ENCODE measurements at places on chromosomes 2 and 18.

- DNase-seq = no peak
Observed at GRCh38 chr2:40440835-40441234, 11.1 kb downstream of the SLC8A1 start.

- peak; percentile 62 for DNase-seq
Observed at GRCh38 chr2:54708584-54709335, 14.7 kb upstream of the EML6 start.

GRCh38 chr2:74146929-74147726 is 584 bp downstream of the BOLA3 start:
- no peak for DNase-seq

GRCh38 chr18:62126737-62127136 is 60.1 kb downstream of the PIGN start:
- DNase-seq = no peak

GRCh38 chr2:107336526-107336925 is 450.6 kb upstream of the ST6GAL2 start:
- no peak for DNase-seq

DNA sequence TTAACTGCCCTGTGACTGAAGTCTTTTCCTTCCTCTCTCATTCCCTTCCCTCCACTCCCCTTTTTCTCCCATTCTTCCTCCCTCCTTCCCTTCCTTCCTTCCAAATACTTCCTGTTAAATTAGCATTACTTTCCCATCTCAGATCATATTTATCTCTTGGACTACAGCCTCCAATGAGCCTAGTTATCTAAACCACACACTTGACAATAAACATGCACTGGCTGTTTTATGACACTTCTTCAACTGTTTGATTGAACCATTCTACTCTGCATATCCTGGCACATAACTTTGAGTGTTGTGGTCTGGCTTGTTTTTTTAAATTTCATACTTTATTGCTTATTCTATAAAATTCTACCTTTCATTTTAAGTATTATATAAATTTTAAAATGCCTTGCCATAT is 1860.8 kb upstream of the LRRTM1 start:
- DNase-seq = no peak

GRCh38 chr2:128686881-128687555 is 368.4 kb upstream of the HS6ST1 start:
- no peak for DNase-seq

DNA sequence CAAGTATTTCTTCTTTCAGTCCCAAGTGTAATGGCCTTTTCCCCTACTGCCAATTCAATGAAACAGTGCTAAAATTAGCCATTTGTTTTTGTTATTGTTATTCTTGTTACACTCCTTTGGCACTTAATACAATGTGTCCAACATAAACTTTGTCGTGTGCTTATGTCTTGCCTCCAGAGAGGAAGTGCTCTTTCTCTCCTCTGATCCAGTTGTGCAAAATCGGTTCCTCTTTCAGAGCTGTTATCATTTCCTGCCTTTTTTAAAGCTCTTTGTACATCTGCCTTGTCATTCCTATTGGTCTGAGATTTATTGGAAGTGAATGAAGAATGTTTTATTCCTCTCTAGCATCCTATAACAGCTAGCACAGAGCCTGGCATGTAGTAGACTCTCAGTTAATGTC is 623.2 kb upstream of the ID2 start:
- DNase-seq = no peak

DNA sequence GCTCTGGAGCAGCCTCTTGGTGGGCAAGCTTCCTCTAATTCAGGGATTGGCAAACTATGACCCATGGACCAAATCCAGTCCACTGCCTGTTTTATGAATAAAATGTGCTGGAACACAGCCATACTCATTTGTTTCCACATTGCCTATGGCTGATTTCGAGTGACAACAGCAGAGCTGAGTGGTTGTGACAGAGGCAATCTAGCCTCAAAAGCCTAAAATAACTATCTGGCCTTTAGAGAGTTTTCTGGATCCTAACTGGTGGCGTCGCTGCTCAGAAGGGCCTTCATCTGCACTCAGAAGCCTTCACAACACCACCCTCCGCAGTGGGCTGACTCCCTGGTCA is 147.1 kb downstream of the CCBE1 start:
- peak; percentile 51 for DNase-seq

DNA sequence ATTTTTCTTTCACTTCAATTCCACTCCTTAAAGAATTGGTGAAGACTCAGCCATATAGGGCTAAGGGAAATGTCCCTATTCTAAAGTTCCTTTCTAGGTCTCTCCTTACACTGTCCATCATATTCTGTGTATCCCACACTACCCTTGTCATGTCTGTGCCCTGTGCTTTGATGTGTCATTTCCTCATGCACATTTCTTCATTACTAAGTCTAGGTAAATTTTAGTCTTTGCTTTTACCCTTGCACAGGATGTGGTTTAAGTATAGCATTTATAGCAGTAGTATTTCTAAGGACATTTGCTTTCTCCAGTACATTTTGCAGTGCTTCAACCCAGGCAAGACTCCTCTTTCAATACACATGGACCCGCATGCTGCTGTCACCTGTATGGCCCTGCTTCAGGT is 221.5 kb upstream of the ACVR2A start:
- no peak for DNase-seq

DNA sequence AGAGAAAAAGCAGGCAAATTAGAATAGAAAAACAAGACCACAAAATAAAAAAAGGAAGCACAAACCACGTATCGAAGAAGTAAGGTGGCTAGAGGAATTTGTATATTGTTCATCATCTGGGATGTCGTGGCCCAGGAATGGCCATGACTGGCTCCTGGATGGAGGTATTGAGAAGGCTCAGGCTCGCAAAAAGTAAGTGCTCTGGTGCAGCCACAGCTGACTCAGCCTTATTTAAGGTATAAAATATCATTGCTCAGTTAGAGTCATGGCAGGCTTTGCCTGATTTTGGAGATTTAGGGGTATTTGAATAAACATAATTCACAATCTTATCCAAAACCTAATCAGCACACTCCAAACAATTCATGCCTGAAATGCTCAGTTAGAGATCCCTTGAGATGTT is 78.4 kb upstream of the FANCL start:
- no peak for DNase-seq
